ENCODE measurements at places on chromosomes 11 and 22. TPM values are rescaled to one million over a fixed set of nuclear protein-coding genes. Genes with fewer than 3 reads are reported as not detected.

- DNase-seq: peak; percentile 20
Measured at GRCh38 chr11:15826826-15827225, 529.5 kb downstream of the SOX6 start.

Gene CHID1
- 82.9 TPM for polyA plus RNA-seq

Gene ABTB2
- polyA plus RNA-seq: 1.3 TPM

Gene OR8D1
- polyA plus RNA-seq: under 0.01 TPM

DNA sequence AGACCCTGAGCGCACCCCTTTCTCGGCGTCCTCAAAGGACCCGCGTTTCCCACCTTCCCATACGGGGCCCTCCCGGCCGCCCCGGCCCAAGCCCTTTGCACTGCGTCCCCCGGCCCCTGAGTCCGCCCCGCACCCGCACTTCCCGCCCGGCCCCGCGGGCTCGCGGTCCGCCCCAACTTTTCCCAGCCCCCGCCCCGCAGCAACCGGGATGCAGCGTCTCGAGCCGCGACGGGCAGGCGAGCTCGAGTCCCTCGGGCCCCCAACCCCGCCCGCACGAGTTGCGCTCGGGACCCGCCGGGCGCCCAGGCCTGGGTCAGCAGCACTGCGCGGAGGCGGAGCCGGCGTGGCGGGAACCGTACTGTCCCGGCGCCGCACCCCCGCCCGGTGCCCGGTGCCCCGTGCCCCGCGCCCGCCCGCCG lies 371 bp downstream of the SMCO4 start:
- peak; percentile 58 for DNase-seq

Gene TYMP
- polyA plus RNA-seq: 10.5 TPM

DNA sequence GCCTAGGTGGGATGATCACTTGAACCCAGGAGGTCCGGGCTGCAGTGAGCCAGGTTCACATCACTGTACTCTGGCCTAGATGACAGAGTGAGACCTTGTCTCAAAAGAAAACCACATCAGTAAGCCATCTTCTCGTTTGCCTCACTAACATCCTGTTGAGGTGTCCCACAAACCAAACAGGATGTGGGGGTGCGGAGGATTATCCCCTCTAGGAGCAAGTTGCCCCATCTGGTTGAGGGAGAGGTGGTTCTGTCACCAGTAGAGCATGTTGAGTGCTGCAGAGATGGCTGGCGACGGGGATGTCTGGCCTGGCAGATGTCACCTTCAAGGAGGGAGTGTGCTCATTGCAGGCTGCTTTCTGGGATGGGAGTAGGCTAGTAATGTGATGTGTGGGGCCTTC lies 72.4 kb downstream of the ZNRF3 start:
- no peak for DNase-seq

- no peak for DNase-seq
Measured at GRCh38 chr11:1121331-1121812, 36.4 kb upstream of the MUC5AC start.

Gene OR8A1
- not detected for polyA plus RNA-seq

- no peak for DNase-seq
Measured at GRCh38 chr11:67295846-67296245, 6.7 kb downstream of the ANKRD13D start.

Gene CASP5
- polyA plus RNA-seq: 15.2 TPM

- no peak for DNase-seq
Measured at GRCh38 chr11:28347371-28347770, 239.2 kb downstream of the METTL15 start.

DNA sequence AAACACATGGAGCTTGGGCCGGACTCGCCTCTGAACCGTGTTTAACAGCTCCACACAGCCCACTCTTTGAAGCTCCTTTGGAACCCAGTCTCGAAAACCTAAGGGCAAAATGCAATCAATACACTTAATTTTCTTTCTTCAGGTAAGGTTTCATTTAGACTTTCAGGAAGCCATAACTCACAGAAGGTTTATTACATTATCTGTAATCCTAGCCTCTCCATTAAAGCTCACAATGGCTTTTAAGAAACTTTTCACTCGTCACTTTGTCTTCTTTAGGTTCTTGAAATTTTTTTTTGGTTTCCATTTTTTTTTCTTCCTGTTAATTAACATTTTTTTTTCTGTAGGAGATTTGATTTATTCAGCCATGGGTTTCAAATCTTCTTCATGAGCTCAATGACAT lies 91.3 kb downstream of the ARL14EP start:
- no peak for DNase-seq

- no peak for DNase-seq
Measured at GRCh38 chr11:84526250-84526649, 1100.9 kb downstream of the DLG2 start.

DNA sequence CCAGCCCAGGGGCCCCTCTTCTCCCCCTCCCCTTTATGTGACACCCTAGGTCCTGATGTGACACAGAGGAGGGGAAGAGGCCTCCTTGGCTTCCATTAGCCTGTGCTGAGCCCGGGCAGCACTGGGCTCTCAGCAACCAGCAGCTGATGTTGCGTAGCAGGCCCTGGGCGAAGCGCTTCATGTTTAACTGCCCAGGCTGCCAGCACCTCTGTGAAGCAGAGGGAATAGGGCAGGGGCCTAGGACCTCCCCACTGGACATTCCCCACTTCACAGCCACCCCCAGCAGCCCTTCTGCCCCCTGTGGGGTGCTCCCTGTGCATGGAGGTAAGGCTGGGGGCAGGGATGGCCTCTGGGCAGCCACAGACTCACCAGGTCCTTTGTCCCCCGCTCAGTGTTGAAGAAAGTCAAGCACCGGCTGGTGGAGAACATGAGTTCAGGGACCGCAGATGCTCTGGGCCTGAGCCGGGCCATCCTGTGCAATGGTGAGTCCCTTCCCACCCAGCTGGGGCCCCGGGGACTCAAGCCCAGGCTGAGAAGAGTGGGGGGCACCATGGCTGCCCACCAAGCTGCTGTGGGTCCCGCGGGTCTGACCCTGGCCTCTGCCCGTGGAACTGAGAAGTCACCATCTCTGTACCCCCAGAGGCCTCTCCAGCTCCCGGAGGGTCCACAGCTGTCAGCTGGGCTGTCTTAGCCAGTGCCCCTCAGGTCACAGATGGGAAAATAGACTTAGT lies 11.6 kb downstream of the PICK1 start:
- DNase-seq: no peak

- peak; percentile 84 for DNase-seq
Measured at GRCh38 chr11:74462009-74462408, 5.3 kb downstream of the KCNE3 start.

Gene SCGB2A2
- polyA plus RNA-seq: not detected

Gene SMC1B
- 0.27 TPM for polyA plus RNA-seq

DNA sequence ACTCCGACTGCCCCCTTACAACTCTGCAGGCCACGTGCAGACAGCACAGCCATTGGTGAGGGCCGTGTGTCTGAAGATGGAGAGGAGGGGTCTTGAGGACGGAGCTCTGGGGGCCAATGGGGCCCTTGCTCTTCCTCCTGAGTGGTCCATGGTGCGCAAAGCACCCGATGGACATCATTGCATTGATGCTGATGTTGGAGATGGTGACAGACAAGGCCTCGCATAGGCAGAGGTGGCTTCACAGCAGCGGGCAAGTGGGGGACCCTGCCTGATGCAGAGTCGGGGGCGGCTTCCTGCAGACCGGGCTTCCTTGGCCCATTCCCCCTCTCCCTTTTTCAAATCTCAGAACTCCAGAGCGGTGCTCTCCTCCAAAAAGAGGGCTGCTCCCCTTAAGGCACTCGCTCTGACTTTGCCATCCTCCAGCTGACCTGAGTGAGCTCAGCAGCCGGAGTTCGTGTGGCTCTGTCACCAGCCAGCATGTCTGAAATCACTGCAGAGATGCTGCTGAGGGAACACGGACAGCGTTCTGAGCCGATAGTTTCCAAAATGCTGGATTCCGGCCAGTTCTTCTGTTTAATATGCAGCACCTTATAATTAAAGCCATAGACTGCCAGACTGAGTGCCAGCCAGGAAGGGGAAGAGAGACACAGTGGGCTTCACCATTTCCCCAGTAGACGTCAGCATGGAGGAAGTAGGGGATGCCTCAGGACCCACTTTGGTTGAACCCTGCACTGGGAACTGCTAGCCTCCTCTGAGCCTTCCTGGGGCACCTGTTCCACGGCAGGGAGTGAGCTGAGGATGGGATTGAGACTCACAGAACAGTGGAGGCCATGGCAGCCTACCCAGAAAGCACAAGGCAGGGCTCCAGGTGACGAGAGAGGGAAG lies 278.2 kb downstream of the BRD1 start:
- no peak for DNase-seq

Gene NLRP10
- polyA plus RNA-seq: not detected

- DNase-seq: no peak
Measured at GRCh38 chr22:40726514-40726913, 47.2 kb downstream of the MCHR1 start.

Gene YPEL4
- polyA plus RNA-seq: 2.6 TPM

- no peak for DNase-seq
Measured at GRCh38 chr11:454801-455565, 4.9 kb downstream of the PTDSS2 start.

DNA sequence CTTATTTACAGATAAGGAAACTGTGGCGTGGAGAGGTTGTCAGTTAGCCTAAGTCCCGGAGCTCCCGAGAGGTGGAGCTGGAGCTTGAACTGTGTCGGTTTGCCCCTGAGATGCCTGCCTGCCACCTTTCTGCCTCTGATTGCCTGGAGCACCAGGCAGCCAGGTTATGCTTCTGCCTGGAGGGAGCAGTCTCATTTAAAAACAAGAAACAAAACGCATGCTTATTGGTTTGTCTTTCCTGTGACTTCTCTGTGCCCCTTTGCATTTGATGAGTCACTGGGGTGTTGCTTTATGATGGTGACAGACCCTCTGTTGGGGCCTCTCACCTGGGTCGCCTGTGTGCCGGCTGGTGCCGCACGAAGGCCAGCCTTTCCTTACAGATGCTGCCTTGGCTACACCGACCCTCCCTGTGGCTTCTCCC lies 12.2 kb downstream of the AP2A2 start:
- no peak for DNase-seq

DNA sequence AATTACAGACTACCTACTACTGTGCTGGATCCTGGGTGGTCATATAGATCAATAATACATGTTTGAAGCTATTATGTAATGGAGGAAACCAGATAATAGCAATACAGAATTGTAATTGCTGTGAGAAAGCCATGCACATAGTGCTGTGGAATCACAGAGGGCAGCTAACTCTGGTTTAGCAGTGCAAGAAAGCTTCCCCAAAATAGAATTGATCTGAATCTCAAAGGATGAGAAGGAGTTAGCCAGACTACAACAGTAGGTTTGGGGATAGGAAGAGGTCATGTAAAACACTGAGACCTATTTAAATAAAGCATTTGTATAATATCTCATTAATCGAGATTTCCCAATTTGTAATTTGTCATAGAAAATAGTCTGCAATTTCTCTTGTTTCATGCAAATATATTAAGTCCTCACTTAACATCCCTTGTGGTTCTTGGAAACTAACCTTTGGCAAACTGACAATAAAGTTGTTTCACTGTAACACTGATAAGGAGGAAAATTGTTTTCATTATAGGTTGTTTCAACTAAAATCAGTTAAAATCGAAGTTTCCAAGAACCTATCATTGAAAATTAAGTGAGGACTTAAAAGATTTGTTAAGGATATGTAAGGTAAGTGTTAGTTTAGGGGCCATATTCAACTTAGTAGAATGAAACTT lies 7.6 kb downstream of the C11orf58 start:
- DNase-seq: no peak

Gene CABP7
- 5.2 TPM for polyA plus RNA-seq

Gene KLHL35
- 1.3 TPM for polyA plus RNA-seq

GRCh38 chr11:128469220-128469619 lies 118.1 kb downstream of the ETS1 start:
- no peak for DNase-seq

DNA sequence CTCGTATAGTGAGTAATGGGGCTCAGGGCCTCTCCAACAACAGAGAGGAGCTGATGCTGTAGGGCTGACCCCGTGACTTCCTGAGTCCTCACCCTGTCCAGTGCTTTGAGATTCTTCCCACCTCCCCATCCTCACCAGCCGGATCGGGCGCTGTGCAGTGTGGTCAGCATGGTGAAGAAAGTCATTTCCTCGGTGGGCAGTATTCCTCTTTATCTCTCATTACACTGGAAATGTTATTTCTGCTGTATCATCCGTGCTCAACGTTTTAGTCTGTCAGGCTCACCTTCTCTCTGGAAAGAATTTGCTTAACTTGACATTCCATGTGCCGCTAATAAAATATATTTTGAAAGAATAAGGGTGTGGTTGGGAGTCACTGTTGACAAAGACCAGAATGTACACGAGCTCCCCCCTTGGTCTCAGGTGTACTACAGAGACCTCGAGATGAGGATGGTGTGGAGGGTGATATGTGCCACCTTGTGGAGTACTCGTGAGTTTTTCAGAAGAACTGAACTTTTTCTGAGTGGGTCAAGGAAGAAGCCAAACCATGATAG lies 25.7 kb upstream of the SCGB1A1 start:
- peak; percentile 54 for DNase-seq

Gene STK33
- polyA plus RNA-seq: 9.4 TPM

- no peak for DNase-seq
Measured at GRCh38 chr11:107547961-107548360, 17.6 kb downstream of the ALKBH8 start.

Gene HEPN1
- not detected for polyA plus RNA-seq

Gene KCNK4
- 0.09 TPM for polyA plus RNA-seq

Gene POU2AF3
- polyA plus RNA-seq: 17.2 TPM

DNA sequence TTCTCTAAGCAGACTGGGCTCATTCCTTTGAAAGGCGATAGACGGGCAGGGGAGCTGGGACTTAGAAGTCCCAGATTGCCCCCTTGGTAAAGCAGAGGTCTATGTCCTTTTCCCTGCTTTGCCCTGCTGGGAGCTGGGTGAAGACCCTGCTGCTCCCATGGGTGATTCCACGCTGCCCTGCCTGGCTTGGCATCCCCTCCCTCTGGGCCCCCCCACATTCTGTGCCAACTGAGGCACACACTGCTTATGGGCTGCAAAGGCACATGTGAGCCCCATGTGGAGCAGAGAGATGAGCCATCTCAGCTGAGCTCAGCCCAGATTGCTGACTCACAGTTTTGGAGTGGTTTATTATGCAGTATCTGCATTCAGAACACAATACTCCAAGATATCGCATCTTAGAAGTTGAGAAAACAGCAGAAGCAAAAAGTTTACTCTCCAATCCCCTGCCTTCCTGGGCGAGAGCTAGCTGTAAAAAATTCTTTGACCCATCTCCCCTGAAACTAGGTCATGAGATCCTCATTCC lies 127.2 kb downstream of the ST3GAL4 start:
- DNase-seq: no peak

Gene SLC17A6
- polyA plus RNA-seq: not detected

Gene CARNS1
- polyA plus RNA-seq: 4.7 TPM

Gene CBX6
- 25.6 TPM for polyA plus RNA-seq

DNA sequence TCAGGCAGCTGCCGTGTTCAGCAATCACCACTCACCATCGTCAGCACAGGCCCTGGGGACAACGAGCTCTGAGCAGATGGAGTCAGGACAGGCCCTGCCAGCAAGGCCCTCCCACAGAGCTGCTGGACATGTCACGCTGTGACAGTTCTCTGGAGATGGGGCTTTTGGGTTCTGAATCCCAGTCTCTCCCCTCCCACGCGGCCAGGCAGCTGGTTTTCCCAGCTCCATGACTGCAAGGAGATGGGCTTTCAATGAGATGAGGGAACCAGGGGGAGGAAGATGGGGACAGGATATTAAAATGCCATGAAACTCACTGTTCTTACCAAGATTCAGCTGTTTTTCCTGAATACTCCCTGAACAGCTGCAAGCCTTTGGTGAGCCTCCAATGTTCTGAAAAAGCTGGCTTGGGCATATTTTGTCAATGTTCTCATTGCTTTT lies 305.9 kb downstream of the BRD1 start:
- no peak for DNase-seq

All from large intestine (tissue), 12 donors.